ENCODE measurements at places on chromosomes 7 and 10.
A peak's percentile ranks its signal among the peaks of the same experiment; 100 is the strongest.

DNA sequence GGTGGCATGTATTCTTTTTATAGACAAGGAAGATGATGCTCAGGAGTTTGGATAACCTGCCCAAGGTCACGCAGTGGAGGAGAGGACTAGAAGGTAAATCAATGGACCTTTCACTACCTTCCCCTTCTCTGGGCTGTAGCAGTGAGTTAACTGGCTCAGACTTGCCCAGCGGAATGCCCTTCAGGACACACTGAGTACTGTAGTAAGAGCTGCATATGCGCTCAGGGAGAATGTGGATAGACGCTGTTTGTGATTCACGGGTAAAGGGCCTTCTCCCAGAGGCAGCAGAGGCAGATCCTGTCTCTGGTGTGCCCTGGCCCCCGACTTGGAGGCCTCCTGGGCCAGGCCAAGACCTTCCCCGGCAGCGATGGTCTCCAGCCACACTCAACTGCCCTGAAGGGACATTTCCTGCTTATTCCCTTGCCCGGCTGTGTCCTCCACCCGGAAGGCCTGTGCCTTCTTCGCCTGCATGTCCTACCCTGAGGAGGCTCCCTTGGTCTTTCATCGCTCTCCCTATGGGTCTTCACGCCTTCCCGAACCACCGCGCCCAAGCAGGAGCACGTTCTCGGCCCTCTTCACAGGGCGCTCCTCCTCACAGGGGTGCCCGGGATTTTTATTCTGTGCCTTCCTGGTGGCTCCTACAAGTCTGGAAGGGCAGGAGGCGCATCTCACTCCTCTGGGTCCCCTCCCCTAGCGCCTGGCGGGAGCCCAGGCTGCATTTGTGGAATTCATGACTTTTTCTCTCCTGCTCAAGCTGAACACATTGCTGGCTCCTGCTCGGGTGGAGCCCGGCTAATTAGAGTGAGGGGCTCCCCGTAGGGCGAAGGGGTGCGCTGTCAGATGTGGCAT lies 1.8 kb upstream of the IKZF1 start:
- DNase-seq, result no peak

DNA sequence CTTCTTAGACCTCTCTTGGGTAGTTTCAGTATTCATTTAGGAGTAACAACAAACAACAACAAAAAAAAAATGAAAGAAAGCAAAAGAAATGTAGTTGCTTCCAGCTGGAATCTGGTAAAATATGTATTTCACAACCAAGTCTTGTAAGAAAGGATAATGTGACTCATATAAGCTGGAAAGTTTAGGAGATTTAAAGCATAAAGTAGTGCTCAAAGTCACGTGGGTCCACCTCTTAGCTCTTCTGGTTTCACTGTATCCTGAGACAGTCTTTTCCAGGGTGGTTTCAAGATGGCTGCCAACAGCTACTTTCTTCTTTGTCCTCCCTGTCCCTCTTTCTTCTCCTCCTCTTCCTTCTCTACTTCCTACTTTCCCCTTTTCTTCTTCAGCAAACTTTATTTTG lies 69.5 kb upstream of the CDK13 start:
- DNase-seq, result no peak

- DNase-seq, result no peak
Observed at GRCh38 chr7:53094827-53095226, 59.4 kb downstream of the POM121L12 start.

- no peak for DNase-seq
Observed at GRCh38 chr10:80517416-80518142, 20.1 kb upstream of the SH2D4B start.

DNA sequence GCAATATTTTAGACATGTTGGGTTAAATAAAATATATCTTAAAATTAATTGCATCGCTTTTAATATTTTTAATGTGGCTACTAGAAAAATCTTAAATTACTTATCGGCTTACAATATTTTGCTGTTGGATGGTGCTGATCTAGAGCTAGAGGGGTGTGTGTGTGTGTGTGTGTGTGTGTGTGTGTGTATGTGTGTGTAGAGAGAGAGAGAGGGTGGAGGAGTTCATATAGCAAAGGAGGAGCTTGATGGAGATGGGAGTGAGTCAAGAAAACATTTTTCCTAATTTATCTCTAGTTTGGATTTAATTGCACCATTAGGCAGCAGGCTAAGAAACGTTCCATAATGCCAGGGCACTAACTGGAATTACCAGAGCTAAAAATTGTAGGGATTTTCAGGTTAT lies 10.4 kb upstream of the SLC25A13 start:
- no peak for DNase-seq

DNA sequence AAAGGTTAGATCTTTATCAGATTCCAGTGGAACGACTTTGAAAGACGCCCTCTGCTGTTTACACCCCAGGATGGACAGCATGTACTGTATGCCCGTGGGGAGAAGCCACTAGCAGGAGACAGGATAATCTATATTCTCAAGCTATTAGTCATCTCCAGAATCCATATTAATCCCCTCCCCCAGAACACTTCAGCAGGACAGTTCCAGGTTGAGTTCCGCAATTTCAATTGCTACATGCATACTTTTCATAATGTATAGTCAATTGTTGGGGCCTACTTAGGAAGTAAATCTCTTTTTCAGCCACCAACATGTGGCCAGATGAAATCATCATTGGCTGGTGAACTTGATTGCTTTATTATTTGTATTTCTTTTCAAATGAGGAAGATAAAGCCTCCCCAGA lies 313.1 kb upstream of the SMIM30 start:
- DNase-seq, result no peak

DNA sequence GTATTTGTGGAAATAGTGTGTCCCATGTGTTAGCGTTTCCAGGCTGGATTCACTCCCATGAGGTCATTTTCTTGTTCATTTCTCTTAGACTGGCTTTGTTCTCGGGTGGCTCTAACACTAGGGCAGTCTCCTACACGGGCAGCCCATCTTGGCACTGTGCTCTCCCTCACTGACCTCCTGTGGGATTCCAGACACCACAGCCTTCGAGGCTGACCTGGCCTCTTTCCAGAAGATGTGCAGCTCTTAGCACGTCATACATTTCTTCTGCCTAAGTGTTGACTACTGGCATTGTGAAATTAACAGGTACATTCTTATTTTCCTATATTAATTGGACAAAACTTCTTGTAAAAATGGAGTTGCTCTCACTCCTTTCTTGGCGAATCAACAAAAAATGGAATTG lies 72.8 kb downstream of the INSYN2A start:
- DNase-seq, result no peak

GRCh38 chr10:389836-390448 lies 254.7 kb downstream of the ZMYND11 start:
- DNase-seq, result no peak

DNA sequence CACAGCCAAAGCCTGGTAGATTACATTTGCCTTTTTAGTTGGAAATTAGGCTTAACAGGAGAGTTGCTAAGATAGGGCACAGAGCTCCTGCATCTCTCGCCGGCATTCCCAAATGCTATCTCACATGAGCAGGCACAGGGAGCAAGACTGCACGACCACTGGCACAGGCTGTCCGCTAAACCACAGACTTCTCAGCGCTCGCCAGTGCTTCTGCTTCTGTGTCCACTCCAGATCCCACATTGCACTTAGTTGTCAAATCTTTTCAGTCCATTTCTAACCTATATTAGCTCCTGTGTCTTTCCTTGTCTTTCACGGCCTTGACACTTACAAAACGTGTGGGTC lies 138.9 kb downstream of the EGFR start:
- no peak for DNase-seq

DNA sequence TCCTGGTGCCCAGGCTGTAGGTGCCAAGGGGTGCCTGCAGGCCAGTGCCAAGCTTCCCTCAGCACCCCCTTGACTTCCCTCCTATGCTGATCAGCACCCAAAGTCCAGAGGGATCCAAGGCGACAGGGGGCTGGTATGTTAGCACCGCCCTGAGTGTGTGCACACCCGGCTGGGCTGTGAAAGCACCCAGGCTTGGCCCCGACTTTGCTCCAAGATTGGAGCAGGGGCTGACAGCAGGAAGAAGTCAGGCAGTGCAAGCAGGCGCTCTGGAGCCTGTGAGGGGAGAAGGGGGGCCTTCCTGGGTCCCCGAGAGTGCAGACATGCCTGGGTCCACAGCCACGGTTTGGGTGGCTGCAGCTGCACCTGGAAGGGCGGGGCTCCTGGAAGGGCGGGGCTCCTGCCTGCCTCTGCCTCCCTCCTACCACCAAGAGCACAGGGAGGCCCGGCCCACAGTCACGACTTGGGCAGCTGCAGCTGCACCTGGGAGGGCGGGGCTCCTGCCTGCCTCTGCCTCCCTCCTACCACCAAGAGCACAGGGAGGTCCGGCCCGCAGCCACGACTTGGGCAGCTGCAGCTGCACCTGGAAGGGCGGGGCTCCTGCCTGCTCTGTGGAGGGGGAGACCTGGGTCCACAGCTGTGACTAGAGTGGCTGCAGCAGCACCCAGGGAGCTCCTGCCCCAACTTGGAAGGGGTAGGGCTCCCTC lies 30.2 kb upstream of the ZMYND11 start:
- DNase-seq, result no peak

DNA sequence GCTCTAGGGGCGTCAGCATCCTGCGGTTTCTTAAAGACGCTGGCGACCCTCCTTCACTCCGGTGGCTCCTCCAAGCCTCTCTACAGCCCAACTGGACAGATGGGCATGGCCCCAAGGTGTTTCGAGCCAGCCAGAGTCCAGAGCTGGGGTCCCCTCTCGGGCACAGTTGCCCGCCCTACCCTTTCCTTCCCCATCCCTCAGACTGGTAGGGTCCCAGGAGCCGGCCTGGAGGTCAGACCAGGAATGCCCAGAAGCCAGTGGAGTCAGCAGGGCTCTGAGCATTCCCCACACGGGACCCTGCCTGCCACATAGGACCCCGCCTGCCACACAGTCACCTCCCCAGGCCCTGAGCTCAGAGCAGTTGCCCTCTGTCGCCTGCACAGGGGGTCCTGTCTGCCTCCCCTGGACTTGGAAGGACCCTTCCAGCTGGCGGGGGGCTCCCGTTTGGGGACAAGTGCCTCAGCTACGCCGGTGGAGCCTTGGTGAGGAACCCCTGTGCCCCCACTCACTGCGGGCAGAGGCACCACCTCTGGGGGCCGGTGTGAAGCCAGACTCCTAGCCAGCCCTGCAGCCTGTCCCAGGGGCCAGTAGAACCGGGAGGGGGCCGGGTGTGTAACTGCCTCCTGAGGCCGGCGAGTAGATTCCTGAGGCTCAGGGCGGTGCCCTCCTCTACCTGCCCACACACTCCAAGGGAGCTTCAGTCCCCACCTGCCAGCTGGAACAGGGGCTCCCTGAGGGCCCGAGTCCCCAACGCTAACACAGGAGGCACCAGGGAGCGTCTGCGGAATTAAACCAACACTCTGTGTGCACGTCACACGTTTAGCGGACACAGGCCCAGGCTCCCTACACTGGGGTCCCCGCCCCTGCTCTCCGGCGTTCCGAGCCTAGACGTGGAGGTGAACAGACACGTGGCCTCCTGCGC lies 19.4 kb upstream of the PDGFA start:
- no peak for DNase-seq

- DNase-seq, result no peak
Observed at GRCh38 chr10:25815999-25816768, 117.8 kb upstream of the MYO3A start.

GRCh38 chr7:80481196-80481884 lies 30.5 kb downstream of the GNAT3 start:
- DNase-seq, result no peak

DNA sequence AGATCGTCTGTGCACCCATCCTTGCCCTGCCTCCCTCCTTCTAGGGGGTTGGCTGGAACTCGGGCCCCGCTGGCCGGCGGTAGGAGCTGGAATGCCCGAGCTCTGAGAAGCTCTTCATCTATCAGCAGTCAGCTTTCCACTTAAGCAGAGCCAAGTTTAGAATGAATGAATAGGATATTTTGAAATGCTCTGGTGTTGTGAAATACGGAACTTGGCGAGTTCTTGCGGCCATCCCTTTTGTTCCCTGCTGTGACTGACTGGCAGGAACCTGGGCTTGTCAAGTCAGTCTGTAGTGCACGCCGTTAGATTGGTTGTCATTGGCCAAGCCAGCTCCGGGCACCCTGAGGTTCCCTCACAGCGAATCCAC lies 33.3 kb downstream of the FOXK1 start:
- peak; percentile 39 for DNase-seq

- DNase-seq, result no peak
Observed at GRCh38 chr7:112512451-112513210, 31.8 kb downstream of the LSMEM1 start.

- DNase-seq, result no peak
Observed at GRCh38 chr7:69620063-69620462, 21.8 kb downstream of the AUTS2 start.

- DNase-seq, result no peak
Observed at GRCh38 chr7:157432541-157432956, 95.7 kb downstream of the DNAJB6 start.

- DNase-seq, result no peak
Observed at GRCh38 chr10:73296946-73297345, 44.5 kb upstream of the MRPS16 start.

GRCh38 chr7:106110238-106110560 lies 1.9 kb downstream of the SYPL1 start:
- DNase-seq, result no peak

- no peak for DNase-seq
Observed at GRCh38 chr7:127221731-127222130, 31.0 kb downstream of the GRM8 start.

GRCh38 chr10:78875331-78875877 lies 193.4 kb upstream of the ZMIZ1 start:
- DNase-seq, result no peak

DNA sequence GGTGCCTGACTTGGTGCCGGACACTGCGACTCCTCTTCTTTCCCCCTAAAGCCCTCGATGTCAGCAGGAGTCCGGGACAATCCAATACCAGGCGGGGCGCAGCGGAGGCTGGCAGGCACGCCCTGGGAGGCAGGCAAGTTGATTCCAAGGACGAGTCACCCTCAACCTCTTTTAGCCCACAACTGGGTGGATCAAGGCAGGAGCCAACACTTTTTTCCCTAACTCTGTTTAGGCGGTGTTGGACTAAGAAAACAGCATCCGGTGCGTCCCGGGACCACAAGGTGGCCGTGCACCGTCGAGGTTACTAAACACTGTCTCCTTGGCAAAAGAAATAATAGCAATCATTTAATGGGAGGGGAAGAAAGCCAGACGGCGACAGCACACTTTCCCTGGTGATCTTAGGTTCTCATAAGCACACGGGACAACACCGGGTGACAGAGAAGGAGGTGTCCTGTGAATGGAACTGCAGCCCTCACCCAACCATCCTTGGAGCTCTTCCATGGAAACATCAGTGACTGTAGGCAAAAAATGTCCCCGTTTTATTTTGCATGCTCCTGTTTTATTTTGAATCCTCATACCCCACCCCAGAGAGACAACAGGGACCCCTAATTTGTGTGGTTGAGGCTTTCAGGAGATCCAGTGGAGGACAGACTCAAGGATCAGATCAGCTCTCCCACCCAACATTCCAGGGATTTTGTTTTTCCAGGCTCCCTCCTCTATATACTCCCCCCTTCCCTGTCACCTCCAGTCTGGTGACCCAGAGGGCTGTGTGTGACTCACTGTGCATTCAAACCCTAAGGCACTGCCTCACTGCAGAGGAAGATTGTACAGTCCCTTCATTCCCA lies 1.3 kb upstream of the CALCR start:
- DNase-seq, result no peak

- DNase-seq, result no peak
Observed at GRCh38 chr10:14949291-14949690, 4.6 kb downstream of the DCLRE1C start.

- no peak for DNase-seq
Observed at GRCh38 chr7:96973986-96974385, 31.4 kb upstream of the DLX6 start.
